ENCODE measurements at places on chromosomes 11 and 22.

DNA sequence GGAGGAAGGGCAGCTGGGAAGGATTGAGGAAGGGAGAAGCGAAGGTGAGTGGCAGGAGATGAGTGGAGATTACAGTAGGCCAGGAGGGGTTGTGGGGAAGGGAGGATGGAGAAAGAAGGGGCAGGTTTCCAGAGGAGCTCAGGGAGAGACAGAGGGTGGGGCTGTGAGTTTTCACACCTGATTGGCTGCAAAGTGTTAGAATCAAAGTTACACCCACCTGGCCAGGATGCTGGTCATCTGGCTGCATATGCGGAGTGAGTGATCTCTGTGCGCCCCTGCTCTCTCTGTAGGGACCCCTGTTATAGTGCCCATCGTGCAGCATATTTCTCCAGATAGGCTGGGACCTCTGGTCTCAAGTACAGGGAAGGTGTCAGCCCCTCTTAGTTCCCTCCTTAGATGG, 18.3 kb downstream of the AMPD3 start:
- DNase-seq: peak; percentile 13

GRCh38 chr11:134312807-134313206, 19.0 kb upstream of the GLB1L2 start:
- DNase-seq: no peak

DNA sequence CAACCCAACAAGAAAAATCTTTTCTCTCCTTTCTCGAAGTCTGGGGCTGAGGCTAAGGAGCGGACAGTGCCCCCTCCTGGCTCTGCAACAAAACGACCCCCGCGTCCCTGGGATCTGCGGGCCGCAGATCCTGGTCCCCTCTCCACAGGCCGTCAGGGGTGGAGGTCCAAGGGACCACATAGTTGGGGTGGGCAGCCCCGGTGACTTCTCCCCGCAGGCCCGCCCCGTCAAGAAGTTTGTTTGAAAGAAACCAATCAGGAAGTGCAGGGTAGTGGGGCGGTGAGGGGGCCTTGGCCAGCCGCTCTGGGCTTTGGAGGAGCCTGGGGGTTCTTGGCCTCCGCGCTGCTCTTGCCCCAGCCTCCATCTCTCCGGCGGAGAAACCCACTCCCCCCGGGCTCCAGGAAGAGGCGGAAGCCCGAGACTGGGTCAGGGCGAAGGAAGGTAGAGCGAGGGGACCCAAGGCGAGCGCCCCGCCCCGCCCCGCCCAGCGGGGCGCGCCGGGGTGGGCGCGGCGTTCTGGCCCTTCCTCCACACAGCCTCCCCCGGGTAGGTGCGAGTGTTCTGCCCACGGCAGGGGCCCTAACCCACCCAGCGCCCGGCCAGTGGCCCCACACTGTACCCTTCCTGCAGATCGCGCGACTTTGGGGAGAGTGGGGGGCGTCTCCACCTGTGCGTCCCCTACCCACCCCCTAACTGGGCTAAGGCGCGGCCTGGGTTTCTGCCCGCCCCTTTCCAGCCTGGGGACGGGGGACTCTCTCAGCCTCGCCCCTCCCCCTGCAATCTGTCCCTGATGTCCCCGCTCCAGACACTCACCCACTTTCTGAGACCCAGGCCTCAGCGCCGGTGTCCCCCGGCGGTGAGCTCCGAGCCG, 1.3 kb downstream of the TP53I11 start:
- DNase-seq: no peak

DNA sequence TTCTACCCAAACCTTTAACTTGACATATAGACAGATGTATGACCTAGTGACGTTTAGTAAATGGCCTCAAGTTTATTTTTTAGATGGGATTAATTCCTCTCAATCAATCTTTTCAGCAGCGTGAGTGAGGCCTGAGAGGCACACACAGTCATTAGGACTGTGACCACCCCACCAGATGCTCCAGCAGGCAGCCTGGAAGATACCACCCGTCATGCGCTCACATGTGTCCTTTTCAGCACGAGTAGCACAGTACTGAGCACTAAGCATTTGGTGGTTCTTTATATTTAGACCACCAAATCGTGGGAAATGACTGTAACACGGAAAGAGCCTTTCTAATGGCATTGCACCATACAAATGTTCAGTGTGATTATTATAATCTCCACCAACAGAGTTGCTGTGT, 354.6 kb upstream of the DDI1 start:
- DNase-seq: no peak

GRCh38 chr11:100863080-100863581, 176.0 kb downstream of the ARHGAP42 start:
- DNase-seq: no peak

GRCh38 chr11:557328-558132, 3.0 kb downstream of the LMNTD2 start:
- DNase-seq: no peak

GRCh38 chr11:75429902-75430713, 2.9 kb downstream of the KLHL35 start:
- peak; percentile 58 for DNase-seq

GRCh38 chr11:94725097-94725496, 43.1 kb upstream of the AMOTL1 start:
- no peak for DNase-seq

GRCh38 chr11:63686926-63687325, 5.6 kb downstream of the RTN3 start:
- no peak for DNase-seq

GRCh38 chr11:122813176-122813893, 25.0 kb upstream of the CRTAM start:
- DNase-seq: no peak

DNA sequence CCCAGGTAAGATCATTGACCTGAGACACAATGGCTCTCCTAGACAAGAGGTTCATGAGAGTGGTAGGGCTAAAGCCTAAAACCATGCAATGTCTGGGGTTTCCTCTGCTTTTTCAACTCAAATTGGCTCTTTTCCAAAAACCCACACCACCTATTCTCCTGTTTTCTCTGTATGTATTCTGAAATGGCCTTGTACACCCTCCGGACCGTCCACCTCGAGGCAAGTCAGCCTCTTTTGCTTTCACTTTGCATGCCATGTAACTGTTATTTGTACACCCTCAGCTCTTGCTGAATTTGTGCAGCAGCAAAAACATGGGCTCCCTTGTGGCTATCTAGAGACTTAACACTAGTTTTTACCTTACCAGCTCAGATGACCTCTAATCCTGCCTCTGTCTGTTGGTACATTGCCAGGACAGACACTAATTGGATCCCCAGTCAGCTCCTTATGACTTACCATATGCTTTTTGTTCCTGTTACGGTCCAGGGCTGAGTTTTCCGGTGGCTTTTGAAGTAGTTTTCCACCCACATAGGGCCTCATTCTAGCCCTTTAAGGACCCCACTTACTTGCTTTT, 288.0 kb downstream of the SBF2 start:
- no peak for DNase-seq

DNA sequence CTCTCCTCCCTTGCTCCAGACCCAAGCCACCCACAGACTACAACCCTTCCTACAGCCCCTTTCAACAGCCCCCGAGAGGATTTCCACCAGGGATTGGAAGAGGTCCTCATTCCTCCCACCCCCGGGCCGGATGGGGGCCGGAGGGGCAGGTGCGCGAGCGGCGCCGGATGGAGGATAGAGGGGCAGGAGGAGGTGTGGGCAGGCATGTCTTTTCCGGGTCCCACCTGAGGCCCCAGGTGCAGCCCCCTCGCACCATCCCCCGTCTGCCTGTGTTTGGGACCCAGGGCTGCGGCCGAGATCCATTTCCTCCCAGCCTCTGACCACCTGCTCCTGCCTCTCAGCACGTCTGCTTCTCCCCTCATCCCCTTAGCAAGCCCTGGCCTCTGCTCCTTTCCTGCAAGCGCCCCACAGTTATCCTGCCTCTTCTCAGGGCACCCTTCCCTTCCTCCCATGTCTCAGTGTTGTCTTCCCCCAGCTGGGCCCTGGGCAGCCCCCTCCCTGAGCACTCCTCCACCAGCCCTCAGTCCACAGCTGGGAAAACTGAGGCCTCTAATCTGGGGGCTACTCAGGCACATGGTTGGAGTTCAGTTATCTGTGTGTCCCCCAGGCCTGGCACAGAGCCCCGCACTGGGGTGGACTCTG, 19.3 kb upstream of the CBX7 start:
- DNase-seq: peak; percentile 28

GRCh38 chr11:67654225-67654624, 3.7 kb upstream of the ACY3 start:
- DNase-seq: no peak

DNA sequence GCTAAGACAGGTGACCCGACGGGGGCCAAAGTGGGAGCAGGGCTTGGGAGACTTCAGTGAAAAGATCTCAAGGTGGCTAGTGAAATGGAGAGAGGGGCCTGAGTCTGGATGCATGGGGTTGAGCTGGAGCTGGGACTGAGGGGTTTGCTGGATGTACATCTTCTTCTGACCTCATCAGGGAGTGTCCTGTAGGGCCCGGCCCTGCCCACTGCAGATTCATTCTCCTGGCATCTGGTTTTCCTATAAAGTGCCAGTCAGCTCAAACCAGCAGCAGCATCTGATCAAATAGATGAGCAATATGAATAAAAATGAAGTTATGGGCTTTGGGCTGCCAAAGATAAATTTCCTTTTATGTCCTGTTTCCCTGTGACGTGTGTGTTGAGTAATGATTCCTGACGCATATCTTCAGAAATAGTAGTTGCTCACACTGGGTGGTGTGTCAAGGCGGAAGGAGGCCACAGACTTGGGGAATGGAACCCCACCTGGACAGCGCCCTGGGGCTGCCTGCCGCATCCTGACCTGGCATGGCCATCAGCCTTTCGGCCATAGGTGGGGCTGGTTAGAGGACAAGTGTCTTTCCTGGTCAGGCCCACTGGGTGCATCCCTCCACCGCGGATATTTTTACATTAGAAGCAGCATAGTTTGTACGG, 135.4 kb downstream of the OSBP2 start:
- DNase-seq: no peak

DNA sequence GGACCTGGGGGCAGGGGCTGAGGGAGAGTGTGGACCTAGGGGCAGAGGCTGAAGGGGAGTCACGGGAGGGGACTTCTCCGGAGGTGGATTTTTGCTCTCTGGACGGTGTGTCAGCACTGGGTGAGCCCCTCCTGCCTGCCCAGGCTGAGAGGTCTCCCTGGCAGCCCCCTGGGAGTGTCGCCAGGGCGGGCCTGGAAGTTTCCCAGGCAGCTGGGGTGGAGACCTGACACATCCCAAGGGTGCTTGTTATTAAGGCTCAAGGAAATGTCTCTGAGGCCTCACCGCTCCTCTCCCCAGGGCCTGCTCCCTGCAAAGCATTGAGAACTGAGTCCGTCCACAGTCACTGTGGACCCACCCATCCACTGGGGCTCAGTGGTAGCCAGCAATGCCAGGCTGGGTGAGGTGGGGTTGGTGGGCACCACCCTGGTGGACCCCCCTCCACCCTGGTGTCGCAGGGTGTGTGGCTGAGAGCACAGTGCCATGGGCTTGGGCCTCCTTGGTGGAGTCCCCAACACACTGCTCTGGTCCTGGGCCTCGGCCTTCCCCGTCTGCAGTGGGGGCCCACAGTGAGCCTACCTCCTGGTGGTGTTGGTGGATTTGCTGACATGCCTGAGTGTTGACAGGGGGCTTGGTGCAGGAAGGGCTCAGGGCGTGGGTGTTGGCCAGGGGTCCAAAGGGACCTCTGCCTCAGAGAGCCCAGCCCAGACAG, 2.5 kb downstream of the CD81 start:
- no peak for DNase-seq

DNA sequence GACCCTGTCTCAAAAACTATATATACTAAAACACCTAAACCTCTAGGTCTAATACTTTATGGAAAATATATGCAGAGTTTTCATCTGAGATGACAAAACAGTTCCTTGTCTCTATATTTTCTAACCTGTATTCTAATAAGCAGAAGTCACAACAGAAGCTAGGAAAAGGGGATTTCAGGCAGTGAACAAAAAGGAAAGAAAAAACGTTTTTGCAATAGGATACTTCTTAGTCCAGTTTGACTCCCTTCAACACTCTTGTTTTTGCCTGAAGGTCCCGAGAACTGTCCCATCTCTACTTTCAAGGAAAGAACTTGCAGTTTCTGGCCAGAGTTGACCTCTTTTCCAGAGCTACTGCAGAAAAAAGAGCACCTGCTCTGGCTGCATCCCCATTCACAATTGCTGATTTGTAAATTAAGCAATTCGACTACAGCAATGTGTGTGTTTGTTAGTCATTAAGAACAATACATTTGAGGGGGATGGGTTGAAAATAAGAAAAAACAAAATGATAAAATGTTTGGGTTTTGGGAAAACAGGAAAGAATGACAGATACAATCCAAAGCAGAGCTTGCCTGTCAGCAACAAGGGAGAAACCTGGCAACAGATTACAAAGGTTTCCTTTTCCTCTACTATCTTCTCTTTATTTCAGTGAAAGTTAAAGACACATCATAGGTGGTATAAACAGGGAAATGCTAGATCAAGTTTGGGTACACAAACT, 160.0 kb downstream of the FCHSD2 start:
- no peak for DNase-seq

DNA sequence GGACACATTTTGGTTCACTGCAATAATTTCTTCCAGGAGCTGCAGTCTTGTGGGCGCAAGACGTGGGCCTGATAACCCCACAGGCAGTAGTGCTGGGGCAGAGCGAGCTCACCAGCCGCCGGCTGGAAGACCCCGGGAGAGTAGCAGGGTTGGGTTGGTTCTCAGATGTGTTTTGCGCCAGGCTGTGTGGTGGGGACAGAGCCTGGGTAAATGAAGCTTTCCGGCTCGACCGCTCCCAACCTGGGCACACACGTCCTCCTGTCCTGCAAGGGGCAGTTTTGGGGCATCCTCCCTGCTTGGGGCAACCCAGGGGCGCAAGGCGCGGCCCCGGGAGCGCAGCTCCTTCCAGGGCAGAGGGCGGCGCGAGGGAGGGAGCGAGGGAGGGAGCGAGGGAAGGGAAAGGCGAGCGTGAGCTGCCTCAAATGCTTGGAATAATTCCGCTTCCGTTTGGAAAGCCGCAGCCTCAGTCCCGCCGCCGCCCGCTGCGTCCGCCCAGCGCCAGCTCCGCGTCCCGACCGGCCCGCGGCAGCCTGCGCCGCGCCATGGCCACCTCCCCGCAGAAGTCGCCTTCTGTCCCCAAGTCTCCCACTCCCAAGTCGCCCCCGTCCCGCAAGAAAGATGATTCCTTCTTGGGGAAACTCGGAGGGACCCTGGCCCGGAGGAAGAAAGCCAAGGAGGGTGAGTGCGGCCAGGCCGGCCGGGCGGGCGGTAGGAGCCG, at the start of gene PARVA:
Gene PARVA, plus strand, starts transcription at position 466 of the 718 bp plus-strand sequence. Its CDS starts 77 bp downstream, at position 543.
- no peak for DNase-seq

GRCh38 chr11:120305286-120305685, 19.8 kb upstream of the TLCD5 start:
- no peak for DNase-seq

DNA sequence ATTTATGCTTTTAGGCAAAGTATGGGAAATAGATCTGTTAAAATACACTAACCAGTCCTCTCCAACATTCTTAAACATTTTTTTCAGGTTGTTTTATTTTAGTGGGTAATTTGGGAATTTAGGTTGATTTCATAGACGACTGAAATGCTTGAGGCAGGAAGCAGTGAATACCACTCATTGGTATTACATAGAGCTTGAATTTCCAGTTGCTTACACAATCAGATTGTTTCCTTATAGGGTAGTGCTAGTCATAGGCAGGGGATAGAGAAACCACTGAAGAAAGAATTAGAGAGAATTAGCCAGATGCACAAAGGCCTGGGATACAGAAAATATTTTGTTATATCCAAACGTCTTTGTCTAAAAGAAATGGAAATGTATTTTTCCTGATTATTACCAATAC, 23.9 kb upstream of the LYVE1 start:
- DNase-seq: no peak

- DNase-seq: no peak
Measured at GRCh38 chr11:58061813-58062212, 31.1 kb downstream of the OR6Q1 start.

GRCh38 chr11:121965330-121965729, 150.7 kb downstream of the BLID start:
- no peak for DNase-seq

Measured in activated CD4-positive, CD25-positive, alpha-beta regulatory T cell treated with anti-CD3 and anti-CD28 coated beads, Interleukin-2, amount 50 U/mL, for 72 hours (primary cell).